Stimulated activated CD4-positive, alpha-beta T cell treated with anti-CD3 and anti-CD28 coated beads, Interleukin-4, amount 100 ng/mL, for 24 hours (primary cell): ENCODE measurements at places on chromosomes 6 and 20.
A peak's percentile ranks its signal among the peaks of the same experiment; 100 is the strongest.

DNA sequence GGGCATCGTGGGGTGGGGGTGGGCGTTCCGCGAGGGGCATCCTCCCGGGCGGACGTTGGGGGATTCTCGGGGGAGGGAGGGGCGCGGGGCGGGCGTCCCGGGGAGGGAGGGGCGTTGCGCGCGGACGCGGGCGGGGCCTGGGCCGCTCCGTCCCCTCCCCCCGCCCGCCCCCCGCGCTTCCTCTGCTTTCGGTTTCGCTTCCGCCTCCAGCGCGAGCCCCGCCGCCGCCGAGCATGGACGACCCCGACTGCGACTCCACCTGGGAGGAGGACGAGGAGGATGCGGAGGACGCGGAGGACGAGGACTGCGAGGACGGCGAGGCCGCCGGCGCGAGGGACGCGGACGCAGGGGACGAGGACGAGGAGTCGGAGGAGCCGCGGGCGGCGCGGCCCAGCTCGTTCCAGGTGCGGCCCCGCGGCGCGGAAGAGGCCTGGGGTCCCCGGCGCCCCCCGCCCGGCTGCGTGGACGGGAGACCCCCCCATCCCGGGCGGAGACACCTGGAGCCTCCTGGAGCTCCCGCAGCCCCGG lies at the start of gene OGFR:
OGFR (plus strand) TSS at position 209 of the 528 bp plus-strand sequence; CDS start at position 234, 25 bp downstream.
- DNase-seq, result peak; percentile 64

- no peak for DNase-seq
Observed at GRCh38 chr6:164014346-164015087, 600.0 kb downstream of the QKI start.

- no peak for DNase-seq
Observed at GRCh38 chr20:47765691-47766594, 19.3 kb downstream of the SULF2 start.

DNA sequence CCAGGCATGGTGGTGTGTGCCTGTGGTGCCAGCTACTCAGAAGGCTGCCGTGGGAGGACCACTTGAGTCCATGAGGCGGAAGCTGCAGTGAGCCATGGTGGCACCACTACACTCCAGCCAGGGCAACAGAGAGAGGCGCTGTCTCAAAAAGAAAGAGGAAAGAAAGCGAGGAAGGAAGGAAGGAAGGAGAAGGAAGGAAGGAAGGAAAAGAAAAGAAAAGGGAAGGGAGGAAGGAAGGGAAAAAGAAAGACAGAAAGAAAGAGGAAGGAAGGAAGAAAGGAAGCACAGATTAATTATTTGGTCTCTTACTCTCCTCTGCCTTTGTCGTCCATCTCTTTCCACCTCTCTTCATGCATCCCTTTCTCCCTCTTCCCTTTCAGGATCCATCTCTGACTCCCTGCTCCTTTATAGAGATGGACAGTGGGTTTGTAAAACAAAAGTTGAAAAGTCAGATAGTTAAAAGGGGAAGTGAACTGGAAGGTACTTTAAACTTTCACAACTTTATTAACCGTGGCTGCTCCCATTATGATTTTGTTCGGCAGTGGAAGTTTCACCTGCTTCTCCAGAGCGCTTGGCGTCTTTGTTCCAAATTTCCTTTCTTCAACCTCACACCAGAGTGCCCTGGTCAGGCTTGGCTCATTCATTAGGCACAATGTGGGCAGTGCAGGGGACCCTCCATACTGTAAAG lies 1.5 kb downstream of the HLA-DQA1 start:
- DNase-seq, result no peak

DNA sequence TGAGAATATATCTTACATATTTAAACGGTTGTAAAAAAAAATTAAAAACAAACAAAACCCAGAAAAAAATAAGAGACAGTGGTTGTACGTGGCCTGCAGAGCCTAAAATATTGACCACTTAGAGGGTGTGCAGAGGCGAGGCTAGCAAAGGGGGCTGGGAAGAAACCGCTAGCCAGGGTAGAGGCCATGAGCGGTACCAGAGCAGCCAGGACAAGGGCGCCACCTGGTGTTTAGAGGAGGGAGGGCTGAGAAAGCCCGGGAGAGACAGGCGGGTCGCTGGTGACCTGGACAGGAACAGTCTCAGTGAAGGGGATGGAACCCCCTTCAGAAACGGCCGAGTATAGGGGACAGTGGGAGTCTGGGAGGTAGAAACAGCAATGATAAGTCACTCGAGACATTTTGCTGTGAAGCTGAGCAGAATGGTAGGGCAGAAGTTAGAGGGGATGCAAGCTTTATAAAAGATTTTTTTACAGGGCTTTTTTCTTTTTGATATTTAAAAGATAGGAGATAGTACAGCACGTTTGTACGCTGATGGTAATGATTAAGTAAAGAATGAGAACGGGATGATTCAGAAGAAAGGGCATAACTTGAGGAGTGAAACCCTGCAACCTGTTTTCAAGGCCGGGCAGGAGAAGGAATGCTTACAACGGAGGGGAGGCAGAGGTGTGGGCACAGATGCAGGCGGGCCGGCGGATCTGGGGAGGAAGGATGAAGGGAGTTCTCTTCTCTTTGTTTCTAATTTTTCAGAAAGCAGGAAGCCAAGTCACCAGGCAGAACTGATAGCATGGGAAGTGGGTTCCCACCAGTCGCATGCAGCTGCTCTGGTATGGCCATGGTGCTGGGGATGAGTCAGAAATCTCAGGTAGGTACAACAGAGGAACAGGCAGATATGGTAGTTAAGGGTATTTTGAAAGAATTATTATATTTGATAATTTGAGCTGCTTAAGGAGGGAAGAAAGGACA lies 76.2 kb downstream of the FAM229B start:
- peak; percentile 83 for DNase-seq

DNA sequence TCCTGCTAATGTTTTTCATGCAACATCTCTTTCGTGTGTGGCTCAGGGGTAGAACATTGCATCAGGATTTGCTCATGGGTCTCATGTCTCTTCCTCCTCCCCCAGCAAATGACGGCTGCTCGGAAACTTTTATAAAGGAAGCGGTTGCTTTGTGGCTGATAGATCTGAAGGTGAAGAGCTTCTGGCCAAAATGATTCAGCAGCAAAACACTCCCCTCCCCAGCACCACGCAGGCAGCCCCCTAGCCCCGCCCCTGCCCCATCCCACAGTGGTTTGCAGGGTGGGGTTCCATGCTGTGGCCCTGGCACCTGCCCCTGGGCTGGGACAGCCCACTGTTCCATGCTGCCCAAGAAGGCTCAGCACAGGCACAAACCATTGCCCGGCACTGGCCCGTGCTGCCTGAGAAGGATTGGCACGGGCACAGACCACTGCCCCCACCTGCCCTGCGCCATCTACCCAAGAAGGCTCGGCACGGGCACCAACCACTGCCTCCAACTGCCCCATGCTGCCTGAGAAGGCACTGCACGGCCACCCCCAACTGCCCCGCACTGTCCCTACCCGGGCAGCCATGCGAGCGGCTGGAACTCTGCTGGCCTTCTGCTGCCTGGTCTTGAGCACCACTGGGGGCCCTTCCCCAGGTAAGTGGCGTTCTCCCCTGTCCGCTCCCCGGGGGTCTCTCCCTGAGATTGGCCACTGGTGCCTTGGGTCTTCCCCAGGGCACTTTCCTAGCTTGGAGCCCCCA lies at the start of gene CST7:
CST7 (plus strand) TSS at position 331 of the 741 bp plus-strand sequence; CDS start at position 568, 237 bp downstream.
- DNase-seq, result peak; percentile 81

GRCh38 chr20:23106271-23106851 lies 20.2 kb upstream of the CD93 start:
- DNase-seq, result no peak

DNA sequence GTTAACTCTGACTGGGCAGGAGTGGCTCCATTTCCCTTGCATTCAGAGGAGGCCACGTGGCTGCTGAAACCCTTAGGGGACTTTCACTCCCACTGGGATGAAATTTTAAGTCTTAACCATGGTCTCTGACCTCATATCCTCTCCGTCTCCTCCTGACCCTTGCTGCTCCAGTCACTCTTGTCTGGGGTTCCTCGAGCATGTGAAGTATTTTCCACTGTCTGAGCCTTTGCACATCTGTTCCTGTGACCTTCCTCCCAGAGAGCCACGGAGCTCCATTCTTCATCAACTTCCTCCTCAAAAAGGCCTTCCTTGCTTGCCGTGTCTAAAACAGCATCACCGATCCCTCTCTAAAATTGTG lies 153.0 kb upstream of the UST start:
- no peak for DNase-seq

DNA sequence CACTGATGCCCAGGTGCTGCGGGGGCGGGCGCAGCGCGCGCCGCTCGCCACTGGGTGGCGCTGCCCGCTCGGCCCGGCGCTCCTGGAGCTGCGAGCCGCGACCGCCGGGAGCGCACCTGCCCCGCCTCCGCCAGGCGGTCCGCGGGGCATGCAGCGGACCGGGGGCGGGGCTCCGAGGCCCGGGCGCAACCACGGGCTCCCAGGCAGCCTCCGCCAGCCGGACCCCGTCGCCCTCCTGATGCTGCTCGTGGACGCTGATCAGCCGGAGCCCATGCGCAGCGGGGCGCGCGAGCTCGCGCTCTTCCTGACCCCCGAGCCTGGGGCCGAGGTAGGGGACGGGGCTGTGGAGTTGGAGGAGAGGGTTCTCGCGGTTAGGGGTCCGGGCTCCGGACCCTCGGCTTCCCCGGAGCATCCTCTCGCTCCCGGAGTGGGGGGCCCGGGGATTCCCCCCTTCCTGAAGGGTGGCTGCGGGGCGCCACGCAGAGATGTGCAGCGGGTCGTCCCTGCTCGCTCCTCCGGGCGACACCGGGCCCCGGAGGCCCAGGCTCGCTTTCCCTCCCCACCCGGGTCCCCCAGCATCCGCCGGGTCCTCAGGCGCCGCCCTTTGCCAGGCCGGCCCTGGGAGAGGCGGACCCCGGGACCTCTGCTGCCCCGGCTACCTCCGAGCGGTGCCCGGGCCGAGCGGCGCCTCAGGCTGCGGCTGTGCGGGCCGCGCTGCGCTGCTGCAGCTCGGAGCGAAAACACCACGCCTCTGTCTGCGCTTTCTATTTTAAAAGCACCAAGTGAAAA lies at the start of gene BCAS4:
BCAS4 (plus strand) TSS at position 216 of the 789 bp plus-strand sequence; CDS start at position 239, 23 bp downstream.
- DNase-seq, result peak; percentile 82

GRCh38 chr20:23162887-23163286 lies 76.8 kb upstream of the CD93 start:
- DNase-seq, result no peak

- no peak for DNase-seq
Observed at GRCh38 chr6:1872649-1873131, 263.0 kb downstream of the FOXC1 start.

DNA sequence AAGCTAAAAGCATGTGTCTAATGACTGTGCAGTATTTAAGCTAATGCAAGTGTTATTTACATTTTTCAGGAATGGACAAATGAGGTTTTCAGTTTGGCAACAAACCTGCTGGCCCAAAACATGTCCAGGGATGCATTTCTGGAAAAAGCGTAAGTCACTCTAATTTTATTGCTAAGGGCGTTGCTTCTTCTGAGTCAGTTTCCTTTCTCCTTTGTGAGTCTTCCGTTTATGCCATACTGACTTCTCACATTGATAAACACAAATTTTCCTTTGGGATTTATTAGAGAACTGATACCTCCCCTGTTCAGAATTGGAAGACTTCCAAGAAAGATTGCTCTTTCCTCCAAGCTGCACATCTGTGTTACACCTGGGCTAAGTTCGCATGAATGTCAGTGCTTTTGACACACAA lies 422.9 kb upstream of the PLCB4 start:
- DNase-seq, result no peak

- DNase-seq, result peak; percentile 88
Observed at GRCh38 chr6:26156105-26156849, 69.0 kb downstream of the HFE start.

DNA sequence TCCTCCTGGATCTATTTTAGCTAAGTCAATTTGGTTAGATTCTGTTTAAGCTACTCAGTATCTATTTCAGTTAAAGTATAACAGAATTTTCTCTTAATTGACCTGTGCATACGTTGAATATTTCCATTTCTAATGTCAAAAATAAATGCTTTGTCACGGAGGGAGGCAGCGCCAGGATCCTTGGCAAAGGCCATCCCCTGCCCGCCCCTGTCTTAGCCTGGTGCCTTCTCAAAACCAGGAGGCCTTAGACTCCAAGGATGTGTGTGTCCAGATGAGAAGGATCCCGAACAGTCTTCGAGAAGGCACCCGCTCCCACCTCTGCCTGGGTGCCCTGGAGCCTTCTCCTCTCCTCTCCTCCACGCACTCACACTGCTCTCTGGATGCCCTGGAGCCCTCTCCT lies 22.4 kb downstream of the TCFL5 start:
- no peak for DNase-seq

- DNase-seq, result no peak
Observed at GRCh38 chr6:41443616-41444525, 102.3 kb upstream of the FOXP4 start.

- no peak for DNase-seq
Observed at GRCh38 chr6:6635291-6635690, 46.8 kb downstream of the LY86 start.

GRCh38 chr6:108750801-108751200 lies 97.4 kb upstream of the ARMC2 start:
- DNase-seq, result no peak

DNA sequence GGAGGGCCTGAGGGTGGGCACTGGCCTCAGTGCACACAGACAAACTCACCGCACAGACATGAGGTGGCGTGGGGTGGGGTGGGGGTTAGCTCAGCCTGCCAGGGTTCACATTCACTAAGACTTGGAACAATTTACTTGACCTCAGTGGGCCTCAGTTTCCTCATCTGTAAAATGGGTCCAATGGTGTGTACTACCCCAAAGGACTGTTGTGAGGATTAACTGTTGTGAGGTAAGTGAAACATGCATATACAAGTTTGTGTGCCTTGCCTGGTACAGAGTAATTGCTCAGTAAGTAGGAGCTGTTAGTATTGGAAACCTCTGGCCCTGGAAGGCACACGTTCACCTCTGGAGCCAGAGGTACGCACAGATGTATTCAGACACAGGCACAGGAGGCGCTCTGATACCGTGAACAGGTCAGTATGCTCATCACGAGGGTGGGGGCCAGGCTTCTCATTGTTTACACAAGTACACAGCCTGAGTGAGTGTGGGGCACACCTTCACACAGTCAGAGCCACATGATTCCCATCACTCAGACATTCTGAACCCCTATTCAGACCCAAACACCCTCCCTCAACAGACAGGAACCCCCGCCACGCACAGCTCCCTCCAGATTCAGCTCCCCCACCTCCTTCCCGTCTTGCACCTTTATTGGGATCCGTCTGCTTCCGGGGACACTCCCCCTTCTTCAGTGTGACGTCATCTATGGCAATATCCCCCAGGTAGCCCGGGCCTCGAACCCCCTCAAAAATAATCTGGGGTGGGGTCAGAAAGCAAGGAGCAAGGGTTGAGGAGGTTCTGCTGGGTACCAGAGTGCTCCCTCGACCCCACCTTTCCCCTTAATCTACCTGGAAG lies 59.9 kb downstream of the MDGA1 start:
- no peak for DNase-seq
